Hair follicular keratinocyte (primary cell): ENCODE measurements at places on chromosomes 1 and 21. TPM values are rescaled to one million over a fixed set of nuclear protein-coding genes. Genes with fewer than 3 reads are reported as not detected.

Gene CYP4A22
- not detected in 2 replicates for total RNA-seq

Gene SELENON
- 26.2 and 34.3 TPM in 2 replicates for total RNA-seq

Gene SOX13
- total RNA-seq = 6.1 and 9.6 TPM in 2 replicates

Gene HRNR
- total RNA-seq = not detected in 2 replicates

Gene PLA2G2C
- not detected in 2 replicates for total RNA-seq
